GM10248 (cell line): ENCODE measurements at places on chromosomes 4 and X.

DNA sequence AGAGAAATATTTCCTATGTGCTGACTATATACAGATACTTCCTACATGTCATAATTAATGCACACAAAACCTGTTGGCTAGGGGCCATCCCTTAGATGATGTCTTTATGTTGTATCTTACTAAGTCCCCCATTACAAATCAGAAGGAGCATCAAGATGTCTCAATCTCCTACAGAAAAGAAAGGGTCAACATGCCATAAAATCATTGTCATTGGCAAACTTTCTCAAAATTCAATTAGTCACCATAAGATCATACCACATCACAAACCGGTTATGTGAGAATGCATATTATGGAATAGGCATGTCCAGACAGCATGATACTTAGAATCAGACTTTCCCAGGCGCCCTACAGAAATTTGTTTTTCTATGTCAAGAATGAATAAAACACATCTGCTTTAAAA is 175.2 kb upstream of the TET2 start:
- no peak for DNase-seq

DNA sequence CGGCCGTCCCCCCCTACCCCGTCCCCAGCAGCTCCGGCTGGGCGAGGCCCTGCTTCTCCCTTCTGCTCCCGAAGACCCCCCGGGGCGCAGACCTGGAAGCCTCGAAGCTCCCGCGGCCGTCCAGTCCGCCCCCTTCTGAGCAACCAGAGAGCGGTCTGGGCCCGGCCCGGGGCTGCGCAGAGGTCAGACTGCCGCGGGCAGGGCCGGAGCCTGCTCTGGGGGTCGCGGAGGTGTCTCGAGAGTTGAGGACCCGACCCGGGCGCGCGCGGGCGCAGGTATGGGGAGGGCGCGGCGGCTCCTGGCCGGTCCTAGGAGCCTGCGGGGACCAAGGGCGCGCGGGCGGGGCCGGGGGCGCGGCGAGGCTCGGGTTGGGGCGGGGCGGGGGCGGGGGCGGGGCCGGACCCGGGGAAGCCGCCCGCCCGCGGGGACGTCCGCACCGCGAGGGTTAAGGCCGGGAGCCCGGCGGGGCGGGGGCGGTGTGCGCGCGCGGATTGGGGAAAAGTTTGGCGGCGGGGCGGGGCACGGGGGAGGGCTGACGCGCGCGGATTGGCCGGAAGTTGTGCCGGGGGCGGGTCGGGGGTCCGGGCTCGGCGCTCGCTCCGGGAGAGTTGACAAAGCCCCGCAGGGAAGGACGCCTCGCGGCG is at the start of gene FGFRL1:
TSS of gene FGFRL1 (plus strand) at position 605 of the 644 bp plus-strand sequence. CDS start 860 bp downstream, outside the sequence.
- DNase-seq: peak; percentile 93

DNA sequence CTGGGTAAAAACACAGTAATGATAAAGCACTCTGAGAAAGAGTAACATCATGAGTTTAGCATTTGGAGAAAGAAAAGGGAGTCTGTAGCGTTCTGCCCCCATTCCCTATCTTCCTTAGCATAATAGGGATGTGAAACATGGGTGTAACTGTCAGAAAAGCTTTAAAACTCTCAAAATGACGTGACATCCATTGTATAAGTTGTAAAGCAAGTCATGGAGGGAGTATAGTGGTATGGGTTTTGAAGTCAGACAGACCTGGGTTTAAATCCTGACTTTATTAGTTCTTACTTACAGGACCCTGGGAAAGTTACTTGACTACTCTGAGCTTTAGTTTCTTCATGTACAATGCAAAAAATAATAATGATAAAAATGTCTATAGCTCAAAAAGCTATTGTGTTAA is 17.1 kb downstream of the FBXO8 start:
- DNase-seq: no peak

DNA sequence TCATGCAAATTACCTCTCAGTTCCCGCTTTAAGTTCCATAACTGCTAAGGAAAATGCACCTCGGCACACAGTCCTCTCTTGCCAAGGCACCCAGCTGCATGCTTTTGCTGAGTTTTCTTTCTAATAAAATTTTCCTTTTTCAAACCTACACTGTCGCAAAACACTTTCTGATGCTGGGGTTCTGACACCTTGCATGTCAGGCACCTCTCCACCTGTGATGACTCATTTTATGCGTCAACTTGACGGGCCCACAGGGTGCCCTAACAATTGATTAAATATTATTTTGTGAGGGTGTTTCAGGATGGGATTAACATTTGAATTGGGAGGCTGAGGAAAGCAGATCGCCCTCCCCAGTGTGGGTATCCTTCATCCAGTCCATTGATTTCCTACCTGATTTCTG is 291.0 kb upstream of the STS start:
- DNase-seq: no peak

GRCh38 chr4:141705048-141705746 is 68.8 kb downstream of the IL15 start:
- peak; percentile 37 for DNase-seq

- no peak for DNase-seq
Measured at GRCh38 chr4:12879496-12879895, 604.6 kb downstream of the RAB28 start.

DNA sequence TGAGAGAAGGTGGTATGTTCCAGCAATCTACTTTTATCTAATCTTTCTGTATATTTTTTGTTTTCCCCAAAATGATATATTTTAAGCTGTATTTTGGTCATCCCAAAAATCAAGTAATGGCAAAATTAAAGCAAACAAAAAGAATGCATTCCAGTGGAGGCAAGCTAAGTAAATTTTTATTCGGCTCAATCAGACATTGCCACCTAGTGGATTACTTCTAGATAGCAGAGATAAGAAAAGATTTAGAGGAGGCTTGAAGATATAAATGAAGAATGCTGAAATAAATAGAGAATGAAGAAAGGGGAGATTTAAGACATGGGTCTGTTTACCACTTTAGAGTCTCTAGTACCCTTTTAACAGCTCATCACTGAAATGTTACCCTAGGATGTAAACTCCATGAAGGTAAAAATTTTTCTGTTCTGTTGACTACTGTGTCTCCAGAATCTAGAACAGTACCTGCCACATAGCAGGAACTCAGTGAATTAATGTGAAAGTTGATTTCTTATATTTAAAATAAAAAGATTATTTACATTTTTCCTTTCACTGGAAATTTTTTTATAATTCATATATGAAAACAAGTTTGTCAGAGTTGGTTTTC is 110.9 kb upstream of the ANK2 start:
- peak; percentile 40 for DNase-seq

- no peak for DNase-seq
Measured at GRCh38 chrX:136304493-136304892, 3.7 kb downstream of the ADGRG4 start.

GRCh38 chr4:2928242-2929176 is 34.7 kb downstream of the NOP14 start:
- DNase-seq: no peak

- DNase-seq: peak; percentile 39
Measured at GRCh38 chr4:162163892-162164759, at the start of gene FSTL5. FSTL5 (minus strand) TSS chr4:162164000; CDS start chr4:162111396, 52,604 bp downstream.

GRCh38 chrX:43958529-43958928 is 14.7 kb downstream of the NDP start:
- peak; percentile 21 for DNase-seq

GRCh38 chr4:123564758-123565346 is 168.3 kb downstream of the SPRY1 start:
- DNase-seq: peak; percentile 76

GRCh38 chrX:118594697-118595420 is 99.2 kb downstream of the DOCK11 start:
- no peak for DNase-seq

- DNase-seq: no peak
Measured at GRCh38 chrX:129759576-129760061, 20.1 kb upstream of the SASH3 start.

GRCh38 chr4:151302432-151302831 is 23.0 kb downstream of the SH3D19 start:
- DNase-seq: no peak

DNA sequence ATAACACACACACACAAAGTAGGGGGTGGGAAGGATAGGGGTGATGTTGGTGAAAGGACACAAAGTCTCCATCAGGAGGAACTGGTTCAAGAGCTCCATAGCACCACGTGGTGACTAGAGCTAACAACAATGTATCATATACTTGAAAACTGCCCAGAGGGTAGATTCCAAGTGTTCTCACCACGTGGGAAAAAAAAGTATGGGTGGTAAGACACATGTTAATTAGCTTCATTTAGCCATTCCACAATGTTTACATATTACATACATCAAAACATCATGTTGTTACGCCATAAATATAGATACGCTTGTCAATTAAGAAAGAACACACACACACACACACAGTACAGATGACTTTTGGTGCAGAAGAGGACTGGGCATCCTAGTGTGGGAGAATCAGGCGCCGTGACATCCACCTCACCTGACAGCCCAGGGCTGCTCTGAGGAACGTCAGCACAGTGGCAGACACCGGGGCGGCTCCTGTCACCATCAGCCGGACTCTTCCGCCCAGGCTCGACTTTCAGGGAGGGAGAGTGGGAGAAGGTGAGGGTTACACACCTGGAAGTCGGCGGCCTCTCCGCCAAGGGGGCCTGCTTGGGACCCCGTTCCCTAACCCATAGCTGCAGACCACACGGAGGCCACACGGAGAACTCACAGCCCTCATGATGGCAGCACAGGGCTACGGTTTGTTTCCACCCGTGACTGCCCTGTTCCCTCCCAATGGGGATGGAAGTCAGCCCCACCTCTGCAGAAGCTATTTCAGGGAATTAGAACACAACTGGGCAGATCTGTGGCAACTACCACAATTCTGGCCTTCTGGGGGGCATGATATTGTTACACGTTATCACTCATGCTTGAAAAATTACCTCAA is 31.8 kb upstream of the CENPU start:
- no peak for DNase-seq

DNA sequence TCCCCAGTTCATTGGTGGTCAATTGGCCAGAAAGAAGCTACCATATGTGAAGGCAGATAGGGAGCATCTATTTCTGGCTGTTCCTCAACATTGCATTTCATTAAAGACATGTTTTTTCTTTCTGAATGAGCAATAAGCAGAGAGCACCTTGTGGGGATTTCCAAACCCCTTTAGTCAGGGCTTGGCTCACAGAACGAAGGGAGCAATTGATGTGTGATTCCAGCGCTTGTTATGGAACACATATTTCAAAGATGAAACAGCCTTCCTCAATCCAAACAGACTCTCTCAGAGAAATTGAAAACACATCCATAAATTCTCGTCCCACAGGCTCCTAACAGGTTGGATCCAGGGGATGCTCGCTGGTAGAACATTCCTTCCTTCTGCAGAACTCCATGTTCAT is 84.1 kb downstream of the CLCN4 start:
- no peak for DNase-seq

DNA sequence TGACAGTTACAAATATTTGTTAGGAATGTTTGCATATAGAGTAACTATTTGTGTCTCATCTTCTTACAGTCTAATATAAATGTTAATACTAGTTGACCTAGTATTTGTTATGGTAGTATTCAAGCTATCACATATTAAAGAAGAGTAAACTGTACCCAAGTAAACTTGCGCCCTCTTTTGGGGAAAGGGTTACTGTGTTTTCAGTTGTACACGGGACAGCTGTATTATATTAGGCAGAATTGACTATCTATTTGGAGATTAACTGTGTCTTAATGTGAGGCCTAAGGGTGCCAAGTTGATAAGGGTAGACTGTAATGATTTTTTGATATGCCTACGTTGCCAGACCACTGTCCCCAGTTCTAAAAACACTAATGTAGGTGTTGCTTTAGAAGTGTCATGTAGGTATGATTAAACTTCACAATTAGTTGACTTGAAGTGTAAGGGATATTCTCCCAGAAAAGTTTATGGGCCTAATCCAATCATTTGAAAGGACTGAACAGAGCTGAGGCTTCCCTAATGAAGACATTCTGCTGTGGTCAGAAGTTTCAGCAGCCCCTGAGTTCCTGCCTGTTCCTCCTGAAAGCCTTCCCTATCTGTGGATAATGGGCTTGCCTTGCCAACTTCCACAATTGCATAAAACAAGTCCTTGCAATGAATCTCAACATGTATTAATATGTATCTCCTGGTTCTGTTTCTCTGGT is 172.8 kb upstream of the CXCL13 start:
- DNase-seq: no peak

DNA sequence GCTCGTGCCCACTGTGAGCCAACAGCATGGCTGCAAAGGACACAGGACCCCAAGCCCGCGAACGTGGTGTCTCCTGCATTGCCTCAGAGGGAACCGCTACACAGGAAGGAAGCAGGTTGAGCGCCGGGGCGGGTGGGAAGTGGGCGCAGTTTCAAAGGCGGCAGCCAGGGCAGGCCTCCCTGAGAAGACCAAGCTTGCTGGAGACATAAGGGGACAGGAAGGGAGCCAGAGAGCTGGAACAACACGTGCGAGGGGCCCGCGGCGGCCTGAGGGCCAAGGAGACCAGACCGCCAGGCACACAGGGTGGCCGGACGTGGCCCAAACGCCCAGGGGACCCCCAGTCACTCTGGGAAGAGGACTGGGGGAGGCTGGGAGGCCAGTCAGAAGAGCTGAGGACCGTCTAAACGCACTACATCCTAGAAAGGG is 32.0 kb downstream of the CTBP1 start:
- peak; percentile 68 for DNase-seq

GRCh38 chr4:55323375-55323774 is 22.7 kb upstream of the SRD5A3 start:
- DNase-seq: no peak

DNA sequence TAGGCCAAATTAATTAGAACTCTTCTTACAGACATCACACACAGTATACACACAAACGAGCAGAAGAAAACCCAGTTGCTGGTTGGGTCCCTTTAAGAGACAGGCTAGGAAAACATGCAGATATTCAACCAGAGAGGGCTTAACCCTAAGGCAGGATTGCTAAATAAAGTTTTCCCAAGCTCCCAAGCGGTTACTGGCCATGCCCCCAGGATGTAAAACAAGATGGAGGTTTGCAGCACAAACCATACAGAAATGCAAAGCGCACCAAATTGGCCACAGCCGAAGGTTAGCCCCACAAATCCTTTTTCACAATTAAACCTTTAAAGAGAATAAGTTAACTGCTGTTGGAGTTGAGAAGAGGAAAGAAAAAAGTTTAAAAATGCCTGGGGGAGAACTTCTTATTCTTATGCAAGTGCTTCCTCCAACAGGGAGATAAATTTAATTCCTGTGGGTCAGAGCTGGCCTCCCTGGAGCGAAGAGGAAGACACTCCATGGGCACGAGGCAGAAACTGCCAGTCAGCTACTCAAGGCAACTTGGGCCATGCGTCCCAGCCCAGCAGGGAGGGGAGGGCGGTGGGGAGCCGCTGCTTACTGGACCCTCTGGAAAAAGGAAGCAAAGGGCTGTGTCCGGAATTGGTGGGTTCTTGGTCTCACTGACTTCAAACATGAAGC is 167.6 kb upstream of the ARSJ start:
- DNase-seq: no peak

DNA sequence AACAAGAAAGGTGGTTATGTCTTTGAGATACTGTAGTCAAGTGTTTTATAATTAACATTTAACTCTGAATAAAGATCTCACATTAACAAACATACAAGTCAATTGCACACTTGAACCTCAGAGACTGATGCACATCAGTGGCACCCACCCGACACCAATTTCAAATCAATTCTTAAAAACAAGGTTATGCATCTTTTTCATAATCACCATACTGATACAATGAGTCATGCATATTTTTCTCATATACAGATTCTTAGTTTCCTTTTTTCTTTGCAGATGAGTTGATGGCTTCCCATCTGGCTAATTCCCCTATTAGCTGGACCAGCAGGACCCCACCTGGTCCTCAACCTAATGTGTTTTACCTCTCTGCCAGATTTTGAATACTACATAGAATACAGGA is 136.2 kb upstream of the RPL34 start:
- no peak for DNase-seq
